K562 (cell line): ENCODE measurements at places on chromosomes 2 and 18. TPM values are rescaled to one million over a fixed set of nuclear protein-coding genes. Genes with fewer than 3 reads are reported as not detected.

Gene C2orf80
- polyA plus RNA-seq = not detected in 2 replicates

Gene NFATC1
- polyA plus RNA-seq = 2.6 and 6.3 TPM in 2 replicates

DNA sequence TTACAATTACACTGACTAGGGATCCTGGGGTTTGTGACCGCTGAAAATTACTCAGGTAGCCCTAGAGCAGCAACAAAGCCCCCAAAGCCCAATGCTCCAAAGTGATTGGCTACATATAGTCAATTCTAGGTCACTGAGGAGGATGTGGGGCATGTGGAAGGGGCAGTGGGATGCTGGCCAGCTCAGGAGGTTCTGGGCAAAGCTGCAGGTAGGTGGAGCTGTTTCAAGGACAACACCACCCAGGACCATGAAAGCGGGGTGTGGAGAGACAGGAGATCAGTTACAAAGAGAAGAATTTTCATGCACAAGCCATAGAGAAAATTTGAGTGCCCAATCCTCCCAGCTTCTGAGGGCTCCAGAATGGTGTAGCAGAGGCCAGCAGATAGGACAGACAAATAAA lies 75.0 kb upstream of the CCDC85A start:
- DNase-seq = no peak

- no peak for DNase-seq
Observed at GRCh38 chr2:122519821-122520611, 764.6 kb downstream of the TSN start.

- no peak for DNase-seq
Observed at GRCh38 chr2:191705084-191705483, 27.1 kb downstream of the NABP1 start.

DNA sequence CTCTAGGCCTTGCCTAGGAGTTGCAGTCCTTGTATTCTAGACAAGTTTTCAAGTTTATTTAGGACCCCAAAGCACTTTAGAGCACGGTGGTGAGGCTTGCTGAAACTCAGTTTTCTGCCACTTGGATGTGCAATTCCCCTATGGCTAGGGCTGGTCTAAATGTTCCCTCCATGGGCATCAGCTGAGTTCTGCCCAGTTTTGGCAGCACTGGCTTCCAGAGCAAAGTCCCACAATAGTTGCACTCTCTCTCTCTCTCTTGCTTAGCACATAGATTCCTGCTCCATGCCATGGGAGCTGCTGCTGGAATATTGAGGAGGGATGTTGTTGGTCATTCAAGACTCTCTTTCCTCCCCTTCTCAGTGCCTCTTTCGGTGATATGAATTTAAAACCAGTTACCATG lies 760.2 kb upstream of the SLC39A10 start:
- no peak for DNase-seq

DNA sequence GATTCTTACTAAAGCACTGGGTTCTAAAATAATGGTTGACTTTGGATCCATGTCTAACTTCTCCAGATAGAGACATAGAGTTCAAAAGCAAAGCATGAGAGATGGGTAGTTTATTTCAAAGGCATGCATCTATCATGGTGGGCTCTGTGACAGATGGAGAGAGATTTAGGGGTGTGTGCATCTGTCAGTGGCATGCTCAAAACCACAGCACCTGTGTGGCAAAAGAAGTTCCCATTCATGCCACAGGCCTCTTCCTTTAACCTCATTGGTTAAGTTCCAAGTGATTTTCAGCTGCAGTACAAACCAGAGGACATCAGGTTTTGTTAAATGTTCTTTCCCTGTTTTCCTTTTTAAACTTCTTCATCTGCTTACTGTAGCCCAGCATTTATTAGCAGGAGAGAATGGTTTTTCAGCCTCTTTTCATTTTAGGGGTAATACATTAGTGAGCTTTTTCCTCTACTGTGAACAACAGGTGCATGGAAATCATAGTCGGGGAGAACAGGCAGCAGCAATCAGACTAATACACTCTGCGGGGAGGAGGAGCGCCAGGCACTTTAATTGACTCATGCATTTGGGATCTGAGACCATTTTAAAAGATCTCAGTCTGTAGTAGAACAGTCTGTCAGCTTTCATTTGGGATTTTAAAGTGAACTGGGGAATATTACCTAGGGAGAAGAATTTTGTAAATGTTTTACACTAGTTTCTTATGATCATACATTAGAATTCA lies 52.4 kb upstream of the UPP2 start:
- DNase-seq = no peak

DNA sequence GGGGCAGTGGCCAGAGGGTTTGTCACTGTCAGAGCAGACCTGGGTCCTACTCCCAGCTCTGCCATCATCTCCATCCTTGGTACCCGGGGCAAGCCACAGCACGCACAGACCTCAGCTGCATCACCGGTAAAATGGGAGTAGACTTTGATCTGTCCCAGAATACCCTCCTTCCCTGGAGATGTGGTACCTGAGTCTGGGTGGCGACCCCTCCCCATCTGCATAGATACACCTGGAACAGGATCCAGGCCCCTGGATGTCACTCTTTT lies 64.0 kb downstream of the ZFP36L2 start:
- DNase-seq = no peak

DNA sequence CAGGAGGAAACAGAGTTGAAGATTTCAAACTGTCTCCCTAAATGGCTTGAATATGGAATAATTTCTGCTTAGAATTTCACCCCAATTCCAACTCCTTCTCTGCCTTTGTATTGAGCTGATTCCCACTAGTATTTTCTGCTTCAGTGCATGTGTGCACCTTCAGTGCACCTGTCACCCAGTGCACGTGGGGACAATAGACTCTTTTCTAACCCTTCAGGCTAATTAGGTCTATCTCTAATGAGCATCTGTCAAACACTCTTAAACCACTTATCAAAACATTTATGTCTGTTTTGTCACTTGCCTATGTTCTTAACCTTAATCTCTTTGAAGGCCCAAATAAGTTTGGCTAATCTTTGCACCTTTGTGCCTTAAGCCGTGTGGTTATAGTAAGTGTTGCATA lies 232.0 kb upstream of the NETO1 start:
- DNase-seq = no peak
